ENCODE measurements at places on chromosomes 7 and 10.

- DNase-seq = no peak
These were observed 98.7 kb downstream of the LRRC4 start for GRCh38 chr7:127932496-127932895.

- DNase-seq = no peak
These were observed 1525.6 kb downstream of the REEP3 start for GRCh38 chr10:65046831-65047230.

DNA sequence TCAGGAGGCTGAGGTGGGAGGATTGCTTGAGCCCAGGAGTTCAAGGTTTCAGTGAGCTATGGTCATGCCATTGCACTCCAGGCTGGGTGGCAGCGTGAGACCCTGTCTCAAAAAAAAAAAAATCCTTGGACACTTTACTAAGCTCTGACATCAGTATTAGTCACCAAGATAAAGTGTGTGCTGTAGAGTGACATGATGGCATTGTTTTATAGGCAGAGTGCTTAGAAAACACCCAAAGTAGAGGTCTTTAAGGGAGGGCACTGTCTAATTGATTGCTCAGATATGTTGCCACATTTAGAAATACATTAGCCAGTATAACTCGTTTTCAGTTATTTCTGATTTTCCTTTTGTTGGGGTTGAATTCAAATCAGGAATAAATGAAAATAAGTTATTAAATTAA lies 235.9 kb downstream of the REEP3 start:
- no peak for DNase-seq

- no peak for DNase-seq
These were observed 335.1 kb downstream of the ADARB2 start for GRCh38 chr10:1402016-1402770.

DNA sequence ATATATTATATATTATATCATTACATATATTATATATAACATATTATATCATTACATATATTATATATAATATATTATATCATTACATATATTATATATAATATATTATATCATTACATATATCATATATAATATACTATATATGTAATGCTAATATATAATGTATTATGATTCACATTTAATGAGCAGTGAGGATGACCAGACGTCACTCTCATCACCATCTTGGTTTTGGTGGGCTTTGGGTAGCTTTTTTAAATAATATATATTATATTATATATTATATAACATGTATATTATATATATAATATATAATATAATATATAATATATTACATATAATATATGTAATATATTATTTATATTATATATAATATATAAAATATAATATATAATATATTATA lies 1189.4 kb upstream of the AUTS2 start:
- DNase-seq = no peak

DNA sequence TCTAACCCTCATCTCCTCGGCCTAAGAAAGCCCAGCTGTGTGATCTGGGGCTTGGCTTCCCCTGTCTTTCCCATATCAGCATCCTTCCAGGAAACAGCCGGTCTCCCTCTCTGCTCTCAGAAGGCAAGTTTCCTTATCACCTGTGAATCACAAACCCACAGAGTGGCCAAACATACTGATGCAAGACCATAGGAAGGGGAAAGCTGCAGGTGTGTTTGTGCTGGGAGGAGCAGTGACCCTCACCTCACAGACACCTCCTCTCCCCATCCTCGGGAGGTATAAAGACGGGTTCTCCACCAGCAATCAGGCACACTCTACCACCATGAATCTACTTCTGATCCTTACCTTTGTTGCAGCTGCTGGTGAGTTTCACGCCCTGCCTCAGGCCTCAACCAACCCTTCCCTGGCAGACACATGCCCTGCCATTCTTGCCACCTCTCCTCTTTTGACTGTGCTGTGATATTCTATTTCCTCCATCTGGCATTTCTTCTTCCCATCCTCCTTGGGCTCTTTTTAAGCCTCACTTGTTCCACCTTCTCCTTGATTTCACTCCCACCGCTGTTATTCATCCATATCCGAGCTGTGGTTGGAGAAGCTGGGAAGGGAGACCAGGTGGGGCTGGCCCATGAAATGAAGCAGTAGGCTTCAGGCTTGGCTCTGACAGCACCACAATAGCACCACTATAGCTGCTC lies at the start of gene PRSS2:
PRSS2 (plus strand) TSS at position 310 of the 692 bp plus-strand sequence; CDS start at position 323, 13 bp downstream.
- DNase-seq = no peak

- DNase-seq = no peak
These were observed 60.4 kb downstream of the ARMH3 start for GRCh38 chr10:101995451-101996063.

DNA sequence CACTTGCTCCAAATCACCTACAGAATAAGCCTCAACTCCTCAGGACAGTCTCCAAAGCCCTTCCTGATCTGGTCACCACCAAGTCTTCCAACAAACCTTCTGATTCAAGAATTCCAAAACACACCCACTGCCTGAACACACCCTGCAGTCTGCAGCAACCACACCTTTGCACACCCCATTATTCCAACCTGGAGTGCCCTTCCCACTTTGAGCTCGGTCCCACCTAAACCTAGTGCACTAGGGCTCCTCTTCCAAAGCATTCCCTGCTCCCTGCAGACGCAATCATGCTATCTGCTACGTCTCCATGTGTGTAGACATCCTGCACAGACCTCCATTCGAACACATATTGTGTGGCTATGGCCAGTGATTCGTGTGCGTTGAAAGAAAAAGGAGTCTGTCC lies 289.3 kb downstream of the GRID1 start:
- no peak for DNase-seq

DNA sequence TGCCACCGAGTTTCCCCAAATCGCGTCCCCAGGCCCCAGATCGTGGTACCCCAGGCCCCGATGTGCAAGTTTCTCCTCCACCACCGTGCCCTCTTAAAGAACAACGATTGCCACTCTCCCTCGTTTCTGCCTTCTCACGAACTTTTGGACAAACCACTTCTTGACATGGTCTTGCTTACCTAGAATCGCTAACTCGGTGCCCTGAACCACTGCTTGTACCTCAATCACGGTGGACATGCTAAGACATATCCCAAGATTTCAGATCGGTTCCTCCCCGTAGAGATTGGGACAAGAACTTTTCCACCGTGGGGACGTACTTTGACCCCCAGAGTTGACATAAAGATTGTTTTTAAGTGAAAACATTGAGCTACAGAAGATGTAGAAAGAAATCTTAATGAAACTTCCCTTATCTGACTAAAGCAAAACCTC lies 477 bp upstream of the ZC3HAV1 start:
- no peak for DNase-seq

- DNase-seq = no peak
These were observed 50.8 kb upstream of the SLC29A3 start for GRCh38 chr10:71268247-71268691.

GRCh38 chr7:92641921-92642511 lies 51.8 kb upstream of the FAM133B start:
- no peak for DNase-seq

DNA sequence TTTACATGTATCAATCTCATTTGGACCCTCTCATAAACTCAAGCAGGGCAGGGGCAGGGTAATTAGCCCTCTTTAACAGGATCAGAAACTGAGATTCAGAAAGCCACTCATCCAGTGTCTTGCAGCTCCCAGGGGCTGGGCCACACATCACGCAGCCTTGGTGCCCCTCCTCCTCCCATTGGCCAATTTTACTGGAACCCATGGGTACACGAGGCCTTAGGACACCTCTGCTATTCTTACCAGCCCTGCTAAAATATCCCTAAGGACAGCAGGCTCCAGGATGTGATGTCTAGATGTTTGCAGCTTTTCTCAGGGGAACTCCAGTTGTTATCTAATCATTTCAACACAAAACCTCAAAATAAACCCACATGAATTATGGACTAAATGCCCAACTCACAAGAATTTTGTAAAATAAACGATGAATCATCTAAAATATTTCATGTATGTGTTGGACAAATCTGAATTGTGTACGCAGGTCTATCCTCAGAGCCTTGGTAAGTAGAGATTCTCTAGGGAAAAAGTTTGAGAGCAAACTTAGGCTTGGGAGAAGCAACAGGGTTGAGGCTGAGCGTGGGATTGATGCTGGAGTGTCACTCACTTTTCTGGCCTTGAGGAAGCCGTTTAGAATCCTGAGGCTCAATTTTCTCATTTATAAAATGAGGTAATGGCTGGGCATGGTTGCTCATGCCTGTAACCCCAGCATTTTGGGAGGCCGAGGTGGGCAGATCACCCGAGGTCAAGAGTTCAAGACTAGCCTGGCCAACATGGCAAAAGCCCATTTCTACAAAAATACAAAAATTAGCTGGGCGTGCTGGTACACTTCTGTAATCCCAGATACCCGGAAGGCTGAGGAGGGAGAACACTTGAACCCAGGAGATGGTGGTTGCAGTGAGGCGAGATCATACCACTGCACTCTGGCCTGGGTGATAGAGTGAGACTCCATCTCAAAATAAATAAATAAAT lies 69.7 kb upstream of the TNS3 start:
- DNase-seq = no peak

- DNase-seq = no peak
These were observed 9.5 kb upstream of the ADAM12 start for GRCh38 chr10:126397640-126398382.

GRCh38 chr7:44294325-44295069 lies 30.9 kb downstream of the CAMK2B start:
- DNase-seq = peak; percentile 0

- DNase-seq = peak; percentile 79
These were observed 1154.8 kb downstream of the GATA3 start for GRCh38 chr10:9209105-9209798.

DNA sequence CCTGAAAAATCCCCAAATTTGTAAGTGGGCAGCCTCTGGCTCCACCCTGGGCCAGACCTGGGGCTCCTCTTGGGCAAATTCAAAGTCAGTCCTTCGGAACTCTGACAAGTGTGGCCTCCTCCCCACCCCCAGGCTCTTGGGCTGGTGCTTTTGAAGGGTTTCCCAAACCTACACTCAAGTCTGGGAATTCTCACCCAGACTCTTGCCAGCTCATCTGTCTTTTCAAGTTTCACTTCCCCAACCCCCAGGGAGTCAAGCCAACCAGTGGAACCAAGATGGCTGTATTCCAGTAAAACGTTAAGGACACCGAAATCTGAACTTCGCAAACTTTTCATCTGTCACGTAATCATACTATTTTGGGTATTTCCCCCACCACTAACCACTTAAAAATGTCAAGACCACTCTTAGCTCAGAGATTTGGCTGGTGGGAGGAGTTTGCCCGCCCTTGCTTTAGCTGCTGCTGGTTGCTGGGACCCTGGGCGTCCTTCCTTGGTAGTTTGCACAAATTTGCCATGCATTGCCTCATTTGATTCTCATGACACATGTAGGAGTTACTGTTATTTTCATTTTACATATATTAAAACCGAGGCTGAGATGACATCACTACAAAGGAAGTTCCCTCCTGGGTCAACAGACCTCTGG lies 1.7 kb upstream of the MYO1G start:
- DNase-seq = no peak

GRCh38 chr10:69348816-69349541 lies 67.7 kb downstream of the TACR2 start:
- no peak for DNase-seq

- DNase-seq = no peak
These were observed 3.5 kb downstream of the RAMP3 start for GRCh38 chr7:45161138-45161537.

DNA sequence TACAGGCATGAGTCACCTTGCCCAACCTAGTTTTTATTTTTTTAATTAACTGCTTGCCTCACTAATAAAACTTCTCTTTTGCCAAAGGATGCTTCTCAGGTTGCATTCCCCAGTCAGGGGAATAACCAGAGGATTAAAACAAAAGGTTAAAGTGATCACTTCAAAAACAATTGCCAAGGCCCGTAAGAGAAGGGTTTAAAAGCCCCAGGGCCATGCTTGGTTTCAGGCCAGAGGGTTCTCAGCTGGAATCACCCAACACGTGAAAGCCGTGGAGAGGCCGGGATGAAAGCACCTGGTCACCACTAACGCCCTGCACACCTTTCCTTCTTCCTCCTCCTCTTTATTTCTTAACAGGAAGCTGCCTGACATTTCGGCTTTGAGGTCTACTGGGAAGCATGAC lies 587.5 kb downstream of the PTPRN2 start:
- DNase-seq = no peak

GRCh38 chr10:69800109-69800508 lies 1.6 kb upstream of the COL13A1 start:
- DNase-seq = peak; percentile 58

DNA sequence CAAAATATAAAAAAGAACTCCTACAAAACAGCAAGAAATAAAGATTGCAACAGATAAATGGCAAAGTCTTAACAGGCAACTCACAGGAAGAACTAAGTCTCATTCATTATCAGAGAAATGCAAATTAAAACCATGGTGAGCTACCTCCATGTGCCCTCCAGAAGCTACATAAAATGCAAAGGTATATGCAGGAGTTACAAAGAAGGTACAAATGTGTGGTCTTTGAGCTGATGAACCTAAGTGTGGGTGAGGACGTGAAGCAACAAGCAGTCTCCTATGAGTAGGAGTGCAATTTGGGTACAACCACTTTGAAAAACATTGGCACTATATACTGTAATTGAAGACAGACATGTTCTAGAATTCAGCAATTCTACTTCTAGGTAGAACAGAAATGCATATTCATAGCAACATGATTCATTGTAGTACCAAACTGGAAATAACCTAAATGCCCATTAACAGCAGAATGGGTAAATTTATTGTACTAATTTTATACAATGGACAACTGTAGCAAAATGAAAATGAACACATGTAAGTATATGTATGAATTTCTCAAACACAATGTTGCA lies 61.6 kb upstream of the KCNMA1 start:
- no peak for DNase-seq

DNA sequence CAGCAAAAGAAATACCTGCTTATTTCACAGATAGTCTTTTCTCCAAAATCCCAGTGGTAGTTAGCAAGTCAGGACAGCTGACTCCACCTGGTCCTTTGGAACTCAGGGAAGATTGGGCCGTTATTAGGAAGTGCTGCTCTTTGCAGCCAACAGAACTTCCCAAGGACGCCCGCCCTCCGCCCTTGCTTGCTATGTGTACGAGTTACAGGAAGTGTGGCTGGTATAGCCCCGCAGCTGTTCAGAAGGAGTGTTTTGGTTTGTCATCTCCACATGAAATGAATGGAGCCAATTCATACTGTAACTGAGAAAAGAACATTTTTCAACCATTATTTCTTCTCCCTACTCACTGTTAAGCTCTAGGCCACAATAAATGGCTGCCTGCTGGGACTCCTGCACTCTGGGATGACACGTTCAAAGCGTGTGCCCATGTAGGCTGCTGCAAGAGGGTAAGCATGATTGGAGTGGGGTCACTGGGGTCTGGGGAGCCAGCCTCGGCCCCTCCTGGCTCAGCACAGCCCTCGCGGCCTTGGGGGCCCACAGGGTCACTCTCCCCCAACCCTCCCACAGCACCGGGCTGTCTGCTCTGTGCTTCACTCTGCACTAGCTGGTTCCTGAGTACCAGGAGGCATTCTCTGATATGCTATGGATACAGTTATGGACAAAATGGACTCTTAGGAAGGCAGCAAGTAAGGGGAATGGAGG lies 244.0 kb downstream of the EBF3 start:
- DNase-seq = no peak

DNA sequence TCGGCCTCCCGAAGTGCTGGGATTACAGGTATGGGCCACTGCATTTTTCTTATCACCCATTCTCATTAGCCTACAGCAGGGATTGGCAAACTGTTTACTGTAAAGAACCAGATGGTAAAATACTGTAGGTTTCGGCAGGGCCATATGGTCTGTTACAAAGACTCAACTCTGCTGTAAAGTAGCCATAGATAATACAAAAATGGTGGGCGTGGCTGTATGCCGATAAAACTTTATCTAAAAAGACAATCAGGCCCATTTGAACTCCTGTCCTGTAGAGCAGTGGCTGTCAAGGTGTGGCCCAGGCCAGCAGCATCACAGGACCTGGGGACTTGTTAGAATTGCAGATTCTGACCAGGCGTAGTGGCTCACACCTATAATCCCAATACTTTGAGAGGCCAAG lies 134.3 kb downstream of the CUX1 start:
- DNase-seq = no peak

GRCh38 chr7:525740-526139 lies 6.1 kb upstream of the PDGFA start:
- DNase-seq = no peak

Data from neural crest cell (in vitro differentiated cells).